ENCODE measurements at places on chromosomes 3 and 15.

DNA sequence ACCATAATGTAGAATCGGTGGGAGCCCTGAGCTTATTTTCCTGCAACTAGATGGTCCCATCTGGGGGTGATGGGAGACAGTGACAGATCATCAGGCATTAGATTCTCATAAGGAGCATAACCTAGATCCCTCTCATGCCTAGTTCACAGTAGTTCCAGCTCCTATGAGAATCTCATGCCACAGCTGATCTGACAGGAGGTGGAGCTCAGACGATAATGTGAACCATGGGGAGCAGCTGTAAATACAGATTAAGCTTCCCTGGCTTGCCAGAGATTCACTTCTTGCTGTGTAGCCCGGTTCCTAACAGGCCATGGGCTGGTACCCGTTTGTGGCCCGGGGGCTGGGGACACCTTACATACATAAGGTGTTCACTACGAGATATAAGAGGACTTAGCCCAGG is 67.5 kb upstream of the LRRFIP2 start:
- DNase-seq: no peak

DNA sequence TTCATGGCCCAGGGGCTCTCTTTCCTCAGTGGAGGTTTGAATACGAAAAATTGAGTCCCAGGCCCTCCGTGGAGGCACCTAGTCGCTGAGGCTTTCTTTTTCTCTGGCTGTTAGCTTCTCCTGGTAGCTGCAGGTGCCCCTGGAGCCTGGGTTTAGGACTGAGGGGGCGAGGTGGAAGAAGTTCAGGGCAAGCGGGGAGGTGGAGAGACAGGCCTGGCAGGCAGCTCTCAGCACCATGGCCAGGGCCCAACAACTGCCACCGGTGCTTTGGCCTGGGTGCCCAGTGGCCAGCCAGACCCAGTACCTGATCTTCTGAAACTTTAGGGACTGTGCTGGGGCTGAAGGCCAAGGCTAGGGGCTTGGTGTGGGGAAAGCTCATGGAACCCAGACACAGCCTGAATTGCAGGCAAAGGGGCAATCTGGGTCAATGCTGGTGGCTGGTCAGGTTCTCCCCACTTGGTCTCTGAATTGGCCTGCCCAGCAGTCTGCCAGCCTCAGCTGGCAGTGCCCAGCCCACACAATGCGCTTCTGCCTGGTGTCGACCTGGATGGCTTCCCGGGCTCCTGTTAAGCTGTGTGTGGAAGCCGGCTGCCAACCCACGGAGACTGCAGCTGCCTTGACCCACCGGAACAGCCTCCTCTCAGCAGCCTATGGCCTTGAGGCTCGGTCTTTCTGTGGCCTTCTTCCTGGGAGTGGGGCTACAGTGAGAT is 30.3 kb upstream of the POLG start:
- DNase-seq: peak; percentile 21

DNA sequence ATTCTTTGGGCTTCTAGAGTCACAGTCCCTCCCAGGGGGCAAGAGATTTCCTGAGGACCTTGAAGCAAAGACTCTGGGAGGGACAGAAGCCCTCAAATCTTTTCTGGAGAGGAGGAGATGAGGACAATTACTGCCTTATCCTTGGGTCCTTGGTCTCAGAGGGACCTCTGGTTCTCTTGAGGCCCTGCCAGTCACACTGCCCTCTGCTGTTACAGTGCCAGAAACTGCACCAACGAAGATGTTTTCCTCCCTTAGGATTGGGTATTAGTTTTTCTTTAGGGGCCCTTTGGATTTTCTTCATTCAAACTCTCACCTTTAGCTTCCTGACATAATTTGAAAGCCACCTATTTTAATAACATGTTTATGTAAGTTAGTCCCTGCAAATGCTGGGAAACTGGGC is 58.2 kb upstream of the SCN5A start:
- DNase-seq: no peak

DNA sequence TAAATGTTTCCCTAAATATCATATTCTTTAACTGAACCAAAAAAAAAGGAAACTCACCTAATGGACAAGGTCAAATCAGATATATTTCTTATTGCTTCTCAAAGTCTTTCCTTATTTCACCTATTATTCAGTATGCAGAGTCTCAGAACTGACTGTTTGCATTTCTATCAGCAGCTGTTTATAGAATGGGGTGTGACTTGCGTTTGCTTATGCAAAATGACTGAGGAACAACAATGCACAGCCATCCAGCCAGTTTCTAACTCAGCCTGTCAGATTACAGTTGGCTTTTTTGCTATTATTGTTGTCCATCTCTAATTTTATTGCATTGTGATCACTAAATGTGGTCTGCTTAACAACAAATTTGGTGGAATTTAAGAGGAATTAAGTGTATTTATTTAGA is 40.7 kb downstream of the RAB27A start:
- DNase-seq: no peak
